D721Med (cell line): ENCODE measurements at places on chromosomes 4 and X.

- DNase-seq = no peak
Measured at GRCh38 chr4:55912249-55912648, 36.5 kb upstream of the CEP135 start.

DNA sequence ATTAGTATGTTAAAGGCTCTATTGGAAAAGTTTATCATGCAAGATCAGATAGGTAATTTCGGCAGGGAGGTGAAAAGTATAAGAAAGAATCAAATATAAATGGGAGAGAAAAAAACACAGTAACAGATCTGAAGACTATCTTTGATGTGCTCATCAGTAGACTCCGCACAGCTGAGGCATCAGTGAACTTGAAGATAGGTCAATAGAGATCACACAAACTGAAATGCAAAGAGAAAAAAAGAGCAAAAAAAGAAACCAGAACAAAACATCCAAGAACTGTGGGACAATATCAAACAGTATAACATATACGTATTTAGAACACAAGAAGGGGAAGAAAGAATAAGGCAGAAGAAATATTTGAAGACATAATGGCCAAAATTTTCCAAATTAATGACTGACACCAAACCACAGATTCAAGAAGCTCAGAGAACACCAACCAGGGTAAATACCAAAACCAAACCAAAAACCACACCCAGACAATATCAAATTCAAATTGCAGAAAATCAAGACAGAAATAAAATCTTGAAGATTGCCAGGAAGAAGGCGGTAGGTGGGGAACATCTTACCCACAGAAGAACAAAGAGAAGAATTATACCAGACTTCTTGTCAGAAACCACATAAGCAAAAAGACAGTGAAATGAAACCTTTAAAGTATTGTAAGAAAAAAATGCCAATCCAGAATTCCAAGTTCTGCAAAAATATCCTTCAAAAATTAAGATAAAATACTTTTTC, 29.1 kb downstream of the PFKFB1 start:
- no peak for DNase-seq

- no peak for DNase-seq
Measured at GRCh38 chrX:20829665-20830491, 544.3 kb upstream of the CNKSR2 start.

DNA sequence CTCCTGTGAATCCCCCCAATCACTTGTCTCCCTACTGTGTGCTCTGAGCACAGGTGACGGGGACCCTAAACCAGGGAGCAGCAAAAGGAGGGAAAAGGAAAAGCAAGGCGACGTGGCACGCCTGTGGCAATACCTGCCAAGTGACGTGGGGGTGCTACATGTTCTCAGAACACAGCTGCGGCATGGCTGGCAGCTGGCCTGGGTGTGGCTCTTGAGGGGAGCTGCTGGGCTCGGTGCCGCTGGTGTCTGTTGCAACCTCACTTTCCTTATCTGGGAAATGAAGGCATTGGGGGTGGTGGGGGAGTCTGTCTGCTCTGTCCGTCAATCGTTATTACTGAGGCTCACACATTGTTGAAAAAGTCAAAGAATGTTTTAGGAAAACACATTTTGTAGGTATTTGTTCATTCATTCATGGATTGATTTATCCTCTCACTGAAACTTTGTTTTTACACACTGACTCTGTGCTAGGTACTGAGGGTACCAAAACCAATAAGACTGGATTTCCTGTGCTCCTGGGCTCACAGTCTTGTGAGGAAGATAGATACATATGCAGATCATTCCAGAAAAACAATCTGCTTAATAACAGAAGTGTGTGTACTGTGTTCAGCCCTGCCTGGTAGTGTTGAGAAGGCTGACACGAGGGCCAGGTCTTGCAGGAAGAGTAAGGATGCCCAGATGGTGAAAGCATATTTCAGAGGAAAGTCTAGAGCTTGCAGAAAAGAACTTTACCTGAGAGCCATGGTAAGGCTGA, 217.6 kb downstream of the PTTG2 start:
- no peak for DNase-seq

DNA sequence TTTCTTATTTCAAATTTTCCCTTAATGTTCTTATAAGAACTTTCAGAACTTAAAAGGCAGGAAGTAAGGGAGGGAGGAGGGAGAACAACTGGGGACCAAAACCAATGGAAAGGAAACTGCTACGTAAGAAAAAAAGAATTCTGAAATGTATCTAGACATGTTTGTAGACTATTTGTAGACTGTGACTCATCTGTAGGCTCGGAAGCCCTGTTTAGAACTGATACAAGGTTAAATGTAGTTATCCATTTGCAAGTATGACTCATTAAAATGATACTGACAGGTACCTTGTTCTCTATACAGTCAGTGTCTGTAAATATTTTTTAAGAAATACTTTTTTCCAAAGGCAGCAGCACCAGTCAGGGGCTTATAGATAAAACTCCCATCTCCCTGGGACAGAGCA, 202.0 kb downstream of the DHX15 start:
- no peak for DNase-seq

DNA sequence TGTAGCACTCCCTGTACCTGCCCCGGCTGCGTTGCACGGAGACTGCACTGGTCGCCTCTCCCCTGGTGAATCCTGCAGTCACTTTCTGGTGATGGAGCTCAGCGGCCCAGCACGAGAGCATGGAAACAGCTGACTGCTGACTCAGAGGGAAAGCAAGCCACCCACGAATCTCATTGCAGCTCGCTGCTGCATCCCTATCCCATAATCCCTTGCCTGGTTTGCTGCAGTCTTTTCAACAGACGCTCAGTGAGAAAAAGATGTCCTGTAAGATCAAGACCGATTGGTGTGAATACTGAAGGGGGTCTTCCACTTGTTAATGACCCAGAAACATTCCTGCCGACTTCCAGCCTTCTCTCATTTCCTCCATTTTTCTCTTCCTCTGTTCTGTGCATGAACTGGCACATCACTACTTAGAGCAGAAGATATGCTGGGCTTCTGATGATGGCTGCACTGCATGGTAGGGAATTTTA, 52.9 kb downstream of the TRIM2 start:
- DNase-seq = no peak

GRCh38 chr4:176545872-176546271, 226.1 kb downstream of the SPCS3 start:
- no peak for DNase-seq

- DNase-seq = no peak
Measured at GRCh38 chr4:174222266-174222872, 61.1 kb downstream of the FBXO8 start.

DNA sequence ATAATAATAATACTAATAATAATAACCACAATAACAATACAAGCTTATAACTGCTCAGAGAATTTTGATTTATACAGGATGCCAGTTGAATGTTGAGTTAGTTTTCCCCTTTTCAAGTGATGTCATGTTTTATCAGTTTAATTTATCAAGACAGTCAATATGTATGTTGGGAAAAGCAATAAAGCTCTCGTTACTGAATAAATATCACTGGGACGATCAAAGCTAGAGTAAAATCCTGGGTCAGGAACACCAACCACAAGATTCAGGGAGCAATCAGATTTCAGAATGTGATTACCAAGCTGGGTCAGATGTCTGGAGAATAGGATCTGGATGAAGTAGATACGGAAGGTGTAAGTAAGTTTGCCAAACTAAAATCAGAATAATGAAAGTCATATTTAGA, 179.6 kb downstream of the GRID2 start:
- DNase-seq = no peak

GRCh38 chrX:50769389-50770063, 44.5 kb downstream of the SHROOM4 start:
- no peak for DNase-seq

- no peak for DNase-seq
Measured at GRCh38 chr4:76216975-76217814, 3.6 kb upstream of the SCARB2 start.

DNA sequence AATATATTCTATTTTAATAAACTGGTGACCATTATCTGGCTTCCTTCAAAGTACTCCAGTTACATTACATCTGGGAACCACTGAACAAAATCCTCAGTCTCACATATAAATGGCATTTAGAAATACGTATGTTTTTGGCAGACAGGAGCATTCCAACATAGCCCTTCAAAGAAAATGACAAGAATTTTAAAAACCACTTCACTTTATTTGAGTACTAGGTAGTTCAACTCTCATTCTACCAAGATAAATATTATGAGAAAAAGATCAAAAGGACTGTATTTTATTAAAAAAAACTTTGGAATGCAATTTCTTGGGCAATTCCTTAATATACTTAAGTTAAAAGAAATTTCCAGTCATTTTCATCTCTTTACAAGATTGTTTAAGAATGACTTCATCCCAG, 17.6 kb downstream of the TNIP3 start:
- no peak for DNase-seq

DNA sequence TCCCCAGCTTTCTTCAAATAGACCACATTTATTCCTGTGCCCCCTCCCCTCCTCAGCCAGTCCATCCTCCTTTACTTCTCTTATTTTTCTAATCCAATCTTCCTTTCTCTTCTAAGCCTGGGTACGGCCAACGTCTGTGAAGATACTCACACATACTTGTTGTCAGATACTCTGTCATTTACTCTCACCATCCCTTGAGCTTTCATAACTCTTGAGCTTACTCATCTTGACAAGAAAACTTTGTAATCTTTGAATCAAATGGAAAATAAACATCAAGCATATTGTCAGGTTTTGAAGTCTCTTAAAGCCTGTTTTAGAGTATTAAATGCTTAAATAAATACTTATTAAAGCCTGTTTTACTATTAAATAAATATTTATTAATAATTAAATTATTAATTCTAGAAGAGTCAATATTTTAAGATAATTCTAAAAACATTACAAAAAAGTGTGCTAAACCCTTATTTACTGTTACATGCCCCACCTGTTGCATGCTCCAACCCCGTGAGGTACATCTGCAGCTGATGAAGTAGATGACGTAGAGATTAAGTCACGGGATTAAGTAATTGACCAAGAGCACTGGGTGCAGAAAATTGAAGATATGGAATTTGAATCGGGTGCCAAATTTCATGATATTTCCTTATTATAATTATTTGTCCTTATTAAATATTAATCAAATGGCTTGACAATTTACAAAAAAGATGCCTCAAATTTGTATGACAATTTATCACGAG, 1.5 kb upstream of the TRIML2 start:
- DNase-seq = no peak

- no peak for DNase-seq
Measured at GRCh38 chrX:17584248-17584681, 153.0 kb upstream of the SCML1 start.

DNA sequence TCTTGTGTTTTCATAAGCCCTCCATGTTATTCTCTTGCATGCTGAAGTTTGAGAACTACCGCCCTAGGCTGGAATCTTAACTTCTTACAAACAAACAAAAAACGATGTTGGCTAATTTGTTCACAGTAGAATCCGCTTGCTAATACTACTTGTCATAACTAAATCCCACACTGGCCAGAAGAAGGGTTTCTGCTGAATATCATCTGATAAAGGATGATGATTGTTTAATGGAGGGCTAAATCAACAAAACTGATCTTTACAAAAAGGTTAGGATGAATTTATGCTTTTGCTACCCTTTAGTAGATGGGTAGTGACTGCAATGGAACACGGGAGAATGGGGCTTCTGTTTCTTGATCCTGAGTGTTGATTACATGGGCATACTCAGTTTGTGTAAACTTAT, 42.3 kb downstream of the SPATA4 start:
- DNase-seq = no peak

DNA sequence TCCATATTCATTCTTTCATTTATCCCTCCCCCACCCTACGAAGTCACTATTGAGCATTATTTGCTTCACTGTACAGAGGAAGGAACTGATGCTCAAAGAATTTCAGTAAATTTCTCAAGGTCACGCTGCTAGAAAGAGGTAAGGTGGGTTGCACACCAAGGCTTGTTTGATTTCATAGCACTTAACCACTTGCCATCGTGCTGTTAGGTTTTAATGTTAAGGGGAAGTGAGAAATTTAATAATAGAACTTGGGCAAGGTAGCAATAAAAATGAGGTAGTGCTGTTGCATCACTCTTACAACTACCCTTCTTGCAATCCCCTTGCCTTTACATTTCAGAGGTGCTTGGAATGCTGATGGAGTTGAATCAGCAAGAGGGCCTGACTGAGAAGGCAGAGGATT, 343.1 kb downstream of the MID1IP1 start:
- no peak for DNase-seq

DNA sequence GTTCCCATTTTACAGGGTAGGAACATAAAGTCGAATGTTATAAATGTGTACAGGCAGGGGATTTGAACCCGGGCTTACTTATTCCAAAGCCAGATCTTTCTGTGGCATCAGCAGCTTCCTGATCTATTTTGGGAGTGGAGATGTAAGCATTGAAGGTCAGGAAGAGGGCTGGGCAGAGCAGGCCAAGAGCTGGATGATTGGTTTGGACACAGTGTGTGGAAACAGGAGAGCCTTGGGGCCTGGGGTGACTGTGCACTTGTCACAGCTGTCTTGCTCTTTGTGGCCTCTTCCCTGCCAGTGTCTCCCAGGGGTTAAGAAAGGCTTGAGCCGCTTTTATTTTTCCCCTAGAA, 127.9 kb upstream of the ENPP6 start:
- no peak for DNase-seq

- no peak for DNase-seq
Measured at GRCh38 chr4:65645185-65645584, 25.1 kb downstream of the EPHA5 start.

DNA sequence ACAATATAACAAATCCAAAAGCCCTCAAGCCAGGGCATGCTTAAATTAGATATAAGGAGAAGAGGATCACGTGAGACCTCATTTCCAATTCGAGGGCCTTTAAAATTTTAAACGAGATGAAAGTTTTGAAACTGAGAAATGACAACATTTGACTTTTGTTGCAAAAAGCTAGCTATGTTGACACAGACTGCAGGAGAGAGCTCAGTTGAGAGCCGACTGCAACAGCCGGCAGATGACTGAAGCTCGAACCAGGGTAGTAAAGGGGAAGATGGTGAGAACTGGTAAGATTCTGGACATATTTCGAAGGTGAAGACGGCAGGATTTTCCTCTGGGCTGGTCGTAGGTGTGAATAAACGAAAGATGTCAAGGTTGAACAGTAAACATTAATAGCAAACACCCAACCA, 773 bp downstream of the PRMT9 start:
- no peak for DNase-seq

GRCh38 chr4:149754526-149754925, 61.1 kb downstream of the IQCM start:
- DNase-seq = no peak

DNA sequence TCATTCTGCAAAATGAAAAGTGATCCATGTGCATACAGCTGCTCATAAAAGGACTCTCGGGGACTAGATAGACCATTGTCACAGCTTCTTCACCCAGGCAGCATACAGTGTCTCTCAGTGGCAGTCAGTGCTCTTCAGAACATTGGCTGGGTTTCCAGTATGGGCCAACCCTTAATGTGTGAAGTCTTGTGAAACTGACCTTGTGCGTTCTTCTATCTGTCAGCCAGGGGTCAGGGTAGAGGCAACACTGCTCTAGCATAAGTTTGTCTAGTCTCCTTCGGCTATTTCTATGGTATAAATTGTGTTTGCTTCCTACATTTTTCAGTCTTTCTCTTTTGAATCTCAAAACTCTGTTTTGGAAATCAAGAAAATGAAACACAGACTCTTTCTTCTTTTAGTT, 37.0 kb upstream of the SMIM31 start:
- no peak for DNase-seq

- no peak for DNase-seq
Measured at GRCh38 chr4:148081267-148081666, 349.4 kb downstream of the ARHGAP10 start.

GRCh38 chr4:111064342-111064993, 441.6 kb upstream of the PITX2 start:
- no peak for DNase-seq
